OCI-M1 (cell line): ENCODE measurements at places on chromosomes 4 and X.

GRCh38 chrX:821327-822107, 190.9 kb downstream of the SHOX start:
- DNase-seq: no peak

DNA sequence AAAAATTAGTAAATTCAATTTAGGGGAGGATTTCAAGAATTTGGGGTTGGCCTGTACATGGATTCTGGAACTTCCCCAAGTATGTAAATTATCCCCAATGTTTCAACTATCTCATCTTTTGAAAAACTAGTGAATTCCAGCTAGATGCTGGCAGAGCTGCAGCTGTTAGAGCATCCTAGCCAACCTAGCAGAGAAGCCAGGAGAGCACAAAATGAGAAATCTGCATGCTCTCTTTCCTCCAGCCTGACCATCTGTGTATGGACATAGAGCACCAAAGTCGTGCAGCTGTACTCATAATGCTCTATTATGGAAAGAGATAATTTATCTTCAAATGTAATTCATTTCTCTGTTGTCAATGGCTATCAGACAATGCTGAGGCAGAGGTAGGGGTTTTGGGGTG, 1217.7 kb downstream of the PCDH19 start:
- DNase-seq: no peak

DNA sequence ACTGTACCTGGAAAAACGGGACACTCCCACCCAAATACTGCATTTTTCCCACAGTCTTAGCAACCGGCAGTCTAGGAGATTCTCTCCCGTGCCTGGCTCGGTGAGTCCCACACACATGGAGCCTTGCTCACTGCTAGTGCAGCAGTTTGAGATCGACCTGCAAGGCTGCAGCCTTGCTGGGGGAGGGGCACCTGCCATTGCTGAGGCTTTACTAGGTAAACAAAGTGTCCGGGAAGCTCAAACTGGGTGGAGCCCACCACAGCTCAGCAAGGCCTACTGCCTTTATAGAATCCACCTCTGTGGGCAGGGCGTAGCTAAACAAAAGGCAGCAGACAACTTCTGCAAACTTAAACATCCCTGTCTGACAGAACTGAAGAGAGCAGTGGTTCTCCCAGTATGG, 205.2 kb downstream of the CHIC1 start:
- no peak for DNase-seq

DNA sequence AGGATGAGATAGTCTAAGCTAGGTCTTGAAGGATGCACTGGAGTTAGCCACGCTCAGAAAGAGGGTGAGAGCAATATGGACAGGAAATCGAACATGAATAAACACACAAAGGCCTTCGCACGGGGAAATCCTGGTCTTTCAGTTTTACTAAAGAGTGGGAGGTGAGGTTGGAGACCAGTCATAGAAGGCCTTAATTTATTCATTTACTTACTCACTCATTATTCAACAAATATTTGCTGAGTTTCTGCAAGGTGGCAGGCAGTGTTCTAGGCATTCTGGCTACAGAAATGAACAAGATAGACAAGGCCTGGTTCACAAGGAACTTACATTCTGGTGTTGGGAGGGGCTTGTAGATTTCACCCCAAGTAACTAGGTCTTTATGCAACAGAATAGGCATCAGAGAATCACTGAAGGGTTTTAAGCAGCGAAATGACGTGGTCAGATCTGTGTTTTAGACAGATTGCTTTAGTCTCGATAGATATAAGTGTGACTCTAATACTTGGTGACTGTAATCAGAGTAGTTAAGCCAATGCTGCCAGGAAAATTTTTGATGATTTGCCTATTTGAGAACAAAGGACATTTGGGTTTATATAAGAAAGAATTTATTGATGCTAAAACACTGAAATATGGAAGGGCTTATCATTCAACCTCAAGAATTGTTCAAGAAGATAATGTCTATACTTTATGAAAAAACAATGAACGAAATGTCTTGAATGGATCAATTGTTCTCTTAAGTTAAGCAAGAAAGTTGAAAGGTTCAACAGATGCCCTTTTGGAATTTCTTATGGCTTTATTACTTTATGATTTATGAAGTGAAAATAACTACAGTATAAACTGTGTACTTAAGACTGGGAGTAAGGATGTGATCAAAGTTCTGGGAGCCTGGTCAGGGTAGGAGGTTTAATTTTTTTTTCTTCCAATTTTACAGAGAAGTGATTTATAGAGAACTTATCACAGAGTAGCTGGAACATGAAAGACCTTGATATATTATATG, 184.4 kb upstream of the CASK start:
- DNase-seq: no peak

DNA sequence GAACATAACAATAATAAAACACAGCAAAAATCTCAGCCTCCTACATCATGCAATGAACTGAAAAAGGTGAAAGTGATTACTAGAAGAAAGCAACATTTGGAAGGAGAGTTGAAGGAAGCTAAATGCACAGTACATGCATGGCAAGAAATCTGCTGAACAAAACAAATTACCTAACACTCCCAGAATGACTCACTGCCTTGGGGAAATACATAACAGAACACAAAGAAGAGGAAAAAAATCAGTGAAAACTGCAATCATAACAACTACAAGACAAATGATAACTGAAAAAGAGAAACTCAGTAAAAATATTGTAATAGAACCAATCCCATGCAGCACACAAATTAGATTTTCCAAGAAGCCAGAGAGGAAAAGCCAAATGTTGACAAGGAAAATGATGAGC, 1513.2 kb downstream of the ARAP2 start:
- no peak for DNase-seq
